ENCODE measurements at places on chromosomes 12 and 14.
A peak's percentile ranks its signal among the peaks of the same experiment; 100 is the strongest.

DNA sequence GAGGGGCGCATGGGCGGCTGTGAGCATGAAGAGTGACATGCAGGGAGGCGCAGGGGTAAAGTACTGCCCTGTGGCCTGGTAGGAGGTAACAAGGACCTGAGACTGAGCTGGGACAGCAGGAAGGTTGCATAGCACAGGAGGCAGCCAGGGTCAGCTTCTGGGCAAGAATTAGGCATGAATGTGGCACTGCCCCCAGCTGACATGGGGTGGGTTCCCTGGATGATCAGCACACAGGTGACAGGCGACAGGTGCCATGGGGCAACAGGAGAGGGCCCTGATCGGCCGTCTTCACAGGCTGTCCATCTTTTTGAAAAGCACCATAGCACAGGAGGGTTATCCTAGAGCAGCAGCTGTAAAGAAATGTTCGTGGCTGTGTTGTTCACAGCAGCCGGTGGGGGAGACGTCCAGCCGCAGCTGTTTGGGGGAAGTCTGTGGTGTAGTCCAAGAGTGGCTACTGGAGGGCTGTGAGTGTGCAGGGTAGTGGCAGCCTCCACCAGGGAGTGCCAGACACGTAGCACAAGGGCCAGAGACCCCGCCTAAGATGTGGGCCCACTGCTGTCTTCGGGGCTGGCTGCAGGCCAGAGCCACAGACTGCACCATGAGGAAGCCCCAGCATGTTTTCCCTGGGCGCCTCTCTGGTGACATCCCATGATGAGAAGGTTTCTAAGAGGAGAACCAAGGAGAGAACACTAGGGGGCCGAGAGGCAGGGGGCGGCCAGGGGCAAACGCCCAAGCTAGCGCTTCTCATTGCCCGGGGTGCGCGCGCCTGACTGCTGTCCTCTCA is 8.4 kb downstream of the CLBA1 start:
- no peak for DNase-seq

DNA sequence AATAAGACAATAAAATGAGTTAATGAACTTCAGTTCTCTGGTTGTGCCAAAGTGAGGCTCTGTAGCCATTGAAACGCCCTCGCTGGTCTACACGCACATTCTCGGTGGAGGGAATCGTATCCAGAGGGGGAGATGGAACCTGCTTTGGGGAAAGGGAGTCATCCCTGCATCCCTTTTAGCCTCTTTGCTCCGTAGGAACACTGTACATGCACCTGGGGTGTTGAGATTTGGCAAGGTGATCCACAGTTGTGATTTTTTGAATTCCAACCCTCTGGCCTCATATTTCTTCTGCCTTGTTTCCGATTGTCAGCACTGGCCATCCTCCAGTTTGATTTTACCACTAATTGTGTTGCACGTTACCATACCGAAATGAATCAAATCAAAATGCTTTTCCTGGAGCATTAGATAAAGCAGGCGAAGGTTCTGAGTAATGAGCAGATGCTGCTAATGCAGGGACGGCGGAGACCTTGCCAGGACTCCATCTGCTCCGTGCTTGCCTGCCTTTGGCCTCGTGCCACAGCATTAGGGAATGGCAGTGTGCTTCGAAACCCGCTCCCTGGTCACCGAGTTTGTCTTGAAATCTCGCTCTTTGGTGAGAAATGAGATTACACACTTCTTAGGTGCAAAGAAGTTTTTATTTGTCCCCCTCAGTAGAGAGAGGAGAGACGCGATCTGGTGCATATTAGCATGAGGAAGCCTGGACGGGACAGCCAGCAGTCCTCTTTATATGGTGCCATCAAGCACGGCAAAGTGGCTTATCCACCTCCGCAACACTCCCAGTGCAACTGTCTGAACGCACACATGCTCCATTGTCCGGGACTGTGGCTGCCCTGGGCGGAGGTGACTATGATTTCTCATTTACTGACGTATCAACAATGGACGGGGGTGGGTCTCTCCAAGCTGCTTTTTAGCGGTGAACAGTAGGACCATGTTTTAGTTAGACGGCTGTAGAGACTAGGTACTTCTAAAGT is 59.1 kb downstream of the FBXW8 start:
- no peak for DNase-seq

DNA sequence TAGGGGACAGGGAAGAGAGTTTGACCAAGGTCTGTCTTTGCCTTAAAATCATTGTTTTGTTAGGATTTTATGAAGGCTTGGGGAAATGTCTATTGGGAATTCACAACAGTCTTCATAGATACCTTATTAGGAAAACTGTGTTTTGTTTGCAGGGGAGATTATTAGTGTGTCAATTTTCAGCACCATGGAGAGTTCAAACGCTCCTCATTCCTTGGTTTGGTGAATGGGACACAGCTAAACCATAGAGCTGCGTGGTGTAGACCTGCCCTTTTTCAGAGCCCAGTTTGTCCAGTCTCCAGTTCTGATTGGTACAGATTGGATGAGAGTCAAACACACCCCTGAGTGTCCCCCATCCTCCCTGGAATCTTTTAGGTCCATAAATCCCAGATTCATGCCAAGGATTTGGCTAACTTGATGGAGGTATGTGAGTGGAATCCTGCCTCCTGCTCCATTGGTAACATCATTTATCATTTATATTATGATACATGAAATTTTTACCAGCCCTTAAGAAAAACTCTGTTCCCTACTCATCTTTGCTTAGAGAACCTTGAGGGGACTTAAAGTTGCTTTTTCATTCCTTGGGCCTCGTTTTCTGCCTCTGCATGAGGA is 12.0 kb downstream of the NGDN start:
- no peak for DNase-seq

DNA sequence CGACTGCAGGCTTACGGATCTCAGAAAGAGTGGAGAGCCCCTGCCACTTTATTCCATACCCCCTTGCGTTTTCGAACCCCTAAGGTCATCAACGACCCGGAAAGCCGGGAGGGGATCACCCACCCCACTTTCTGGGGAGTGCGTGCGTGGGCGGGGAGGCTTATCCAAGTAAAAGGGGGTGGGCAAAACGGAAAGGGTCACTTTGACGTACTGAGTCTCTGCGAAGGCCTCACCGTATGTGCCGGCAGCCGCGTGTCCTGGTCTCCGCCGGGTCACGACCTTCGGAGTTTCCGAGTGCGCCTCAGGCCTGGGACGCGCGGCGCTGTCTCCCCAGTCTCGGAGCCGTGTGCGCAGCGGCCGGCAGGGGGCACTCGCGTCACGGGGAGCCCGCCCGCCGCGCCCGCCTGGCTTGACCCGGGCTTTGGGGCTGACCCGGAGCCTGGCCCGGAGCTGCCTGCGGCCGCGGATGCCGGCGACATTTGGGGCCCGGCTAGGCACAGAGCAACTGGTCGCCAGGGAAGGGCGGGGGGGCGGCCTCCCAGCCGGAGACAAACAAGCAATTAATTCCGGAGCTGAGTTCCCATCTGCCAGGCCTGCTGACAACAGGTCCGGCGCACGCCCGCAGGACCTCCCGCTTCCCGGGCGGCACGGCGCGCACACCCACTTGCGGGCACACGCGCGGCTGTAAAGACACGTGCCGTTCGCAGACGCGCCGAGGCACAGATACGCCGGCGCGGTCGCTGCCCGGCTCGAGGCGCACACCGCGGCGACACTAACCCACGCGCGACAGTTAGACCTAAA is 890 bp upstream of the KIF26A start:
- DNase-seq, result peak; percentile 61

GRCh38 chr12:49563951-49564685 is 3.8 kb downstream of the MCRS1 start:
- no peak for DNase-seq

DNA sequence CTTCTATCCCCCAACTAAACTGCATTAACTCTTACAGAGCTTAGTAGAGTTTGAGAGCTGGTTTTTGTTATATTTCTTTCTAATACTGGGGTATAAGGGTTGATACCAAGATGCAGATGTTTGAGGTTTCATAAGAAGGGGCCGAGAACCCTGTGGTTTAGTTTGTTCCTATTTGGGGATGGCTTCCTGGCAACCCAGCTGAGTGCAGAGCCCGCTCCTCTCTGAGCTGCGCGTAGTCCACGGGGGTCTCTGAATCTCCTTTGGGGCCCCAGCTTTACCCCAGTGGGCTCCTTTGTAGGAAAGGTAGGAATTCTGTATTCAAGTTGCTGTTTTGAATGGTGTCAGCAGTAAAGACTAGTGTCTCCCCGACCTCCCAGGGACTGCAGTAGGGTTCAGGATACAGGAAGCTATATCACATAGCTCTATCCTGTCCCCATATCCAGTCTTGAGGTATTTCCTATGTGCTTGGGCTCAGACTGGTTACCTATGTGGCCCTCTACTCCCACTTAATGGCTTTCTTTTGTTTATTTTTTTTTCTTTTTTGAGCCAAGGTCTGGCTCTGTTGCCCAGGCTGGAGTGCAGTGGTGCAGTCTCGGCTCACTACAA is 25.4 kb downstream of the PLXNC1 start:
- no peak for DNase-seq

DNA sequence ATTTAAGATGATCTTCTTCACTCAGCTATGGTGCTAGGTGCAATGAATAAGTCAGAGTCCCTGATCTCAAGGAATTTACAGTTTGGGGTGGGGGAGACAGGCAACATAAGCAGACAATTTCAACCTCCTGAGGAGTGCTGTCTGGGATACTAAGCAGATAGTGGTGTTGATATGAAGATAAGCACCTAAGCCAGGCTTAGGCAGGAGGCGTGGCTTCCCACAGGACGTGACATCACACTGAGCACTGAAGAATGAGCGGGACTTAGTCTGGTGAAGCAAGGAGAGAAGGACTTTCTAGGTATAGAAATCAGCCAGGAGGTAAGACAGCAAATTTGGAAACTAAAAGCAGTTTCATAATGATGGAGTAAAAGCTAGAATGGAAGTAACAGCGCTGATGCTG is 6.8 kb downstream of the PRPH start:
- no peak for DNase-seq

DNA sequence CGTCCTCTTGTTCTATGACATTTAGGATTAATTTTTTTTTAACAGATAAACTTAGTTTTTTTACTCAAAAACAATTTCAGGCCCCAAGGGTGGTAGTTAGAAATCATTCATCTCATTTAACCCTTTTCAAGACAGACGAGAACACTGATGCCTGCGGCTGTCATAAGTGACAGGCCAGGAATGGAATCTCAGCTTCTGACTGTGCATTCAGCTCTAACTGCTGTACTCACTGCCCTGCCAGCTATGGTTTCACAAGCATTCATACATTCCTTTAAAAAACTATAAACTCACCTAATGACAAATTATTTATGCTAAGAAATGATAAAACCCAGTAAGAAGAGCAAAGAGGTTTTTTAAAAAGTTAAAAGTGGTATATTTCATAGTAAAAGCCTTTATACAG is 8.8 kb downstream of the DENND5B start:
- DNase-seq, result no peak

DNA sequence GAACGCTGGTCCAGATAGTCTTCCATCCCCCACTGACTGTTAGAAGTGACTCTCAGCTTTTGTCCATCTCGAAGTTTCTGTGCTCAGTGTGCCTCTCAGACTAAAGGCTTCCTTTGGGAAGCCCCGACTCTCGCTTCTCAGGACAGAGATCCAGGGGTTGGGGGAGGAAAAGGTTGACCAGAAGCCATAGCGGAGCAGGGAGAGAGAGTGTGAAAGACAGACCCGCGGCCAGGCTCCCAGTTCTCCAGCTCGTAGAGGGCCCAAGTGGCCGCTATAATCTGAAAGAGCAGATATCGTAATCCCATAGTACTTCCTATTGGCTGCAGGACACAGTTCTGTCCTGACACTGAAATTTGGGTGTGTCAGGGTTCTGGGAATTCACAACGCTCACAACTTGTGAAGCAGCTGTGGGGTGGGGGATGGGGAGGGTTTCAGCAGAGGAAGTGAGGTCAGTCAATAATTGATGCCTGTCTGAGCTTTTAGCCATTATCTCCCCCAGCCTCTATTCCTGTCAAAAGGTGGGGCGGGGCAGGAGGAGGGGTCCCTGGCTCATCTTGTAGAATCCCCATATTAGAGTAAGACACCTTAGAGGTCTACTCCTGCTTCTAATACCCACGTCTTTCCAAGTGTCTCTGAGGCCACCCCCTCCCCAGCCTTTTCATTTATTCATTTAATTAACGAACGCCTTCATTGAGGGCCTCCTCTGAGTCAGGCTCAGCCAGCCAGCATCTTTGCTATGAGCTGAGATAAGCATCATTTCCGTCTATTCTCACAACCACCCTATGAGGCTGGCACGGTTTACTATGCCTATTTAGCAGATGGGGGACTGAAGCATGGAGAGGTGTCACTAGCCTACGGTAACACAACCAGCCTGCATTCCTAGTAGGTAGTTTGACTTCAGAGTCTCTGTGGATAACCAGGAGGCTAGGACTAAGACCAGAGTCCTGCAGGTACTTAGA is 1.6 kb upstream of the ACVRL1 start:
- DNase-seq, result no peak

GRCh38 chr12:51814311-51815088 is 34.0 kb downstream of the FIGNL2 start:
- DNase-seq, result peak; percentile 70
